ENCODE measurements at places on chromosomes 1 and 21. TPM values are rescaled to one million over a fixed set of nuclear protein-coding genes. Genes with fewer than 3 reads are reported as not detected.
A peak's percentile ranks its signal among the peaks of the same experiment; 100 is the strongest.

Gene VHLL
- total RNA-seq = 0.77 TPM

Gene HEYL
- total RNA-seq = 4.9 TPM

Gene OR2L13
- not detected for total RNA-seq

Gene OR2L8
- total RNA-seq = not detected

Gene TAS1R3
- 0.64 TPM for total RNA-seq

Gene C21orf58
- 61.0 TPM for total RNA-seq

Gene PLA2G2F
- not detected for total RNA-seq

Gene HTR6
- total RNA-seq = not detected

- DNase-seq = no peak
Observed at GRCh38 chr1:214127705-214128104, 139.9 kb downstream of the PROX1 start.

- DNase-seq = no peak
Observed at GRCh38 chr1:51976846-51977602, 13.5 kb downstream of the RAB3B start.

GRCh38 chr1:75528001-75528400 lies 82.9 kb downstream of the SLC44A5 start:
- DNase-seq = no peak

- no peak for DNase-seq
Observed at GRCh38 chr1:175569117-175569743, 174.2 kb downstream of the TNR start.

DNA sequence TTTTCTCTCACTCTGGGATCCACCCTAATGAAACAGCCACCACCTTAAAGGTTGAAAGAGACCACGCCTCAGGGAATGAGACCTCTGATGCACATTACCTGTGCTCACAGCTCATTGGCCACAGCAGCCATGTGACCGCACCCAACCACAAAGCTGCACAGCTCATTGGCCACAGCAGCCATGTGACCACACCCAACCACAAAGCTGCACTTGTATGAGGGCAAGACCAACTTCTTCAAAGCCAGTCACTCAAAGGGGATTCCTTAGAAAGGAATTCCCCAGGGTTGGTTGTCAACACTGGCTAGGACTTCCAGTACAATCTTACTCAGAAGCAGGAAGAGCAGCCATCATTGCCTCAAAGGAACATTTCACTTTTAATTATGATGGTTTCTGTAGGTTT lies 43.6 kb upstream of the PDE9A start:
- DNase-seq = no peak

GRCh38 chr1:186775881-186776560 lies 52.7 kb upstream of the PLA2G4A start:
- DNase-seq = no peak

GRCh38 chr1:18234790-18235242 lies 127.2 kb downstream of the IGSF21 start:
- DNase-seq = peak; percentile 60

DNA sequence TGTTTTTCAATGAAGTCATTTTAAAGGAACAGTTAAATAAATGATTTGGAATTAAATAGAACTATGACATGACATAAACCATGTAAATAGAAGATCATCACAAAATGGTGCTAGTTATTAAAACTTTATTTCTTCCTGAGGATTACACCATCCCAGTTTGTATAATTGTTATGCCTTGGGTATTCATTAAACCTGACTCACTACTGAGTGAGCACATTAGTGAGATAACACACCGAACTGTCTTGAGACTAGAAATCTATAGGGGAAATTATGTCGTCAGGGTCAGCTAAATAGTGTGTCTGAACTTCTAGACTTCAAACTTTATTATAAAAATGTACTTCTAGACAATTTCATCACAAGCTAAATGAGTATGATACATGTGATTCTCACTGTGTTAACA lies 189.4 kb downstream of the NCAM2 start:
- DNase-seq = no peak

DNA sequence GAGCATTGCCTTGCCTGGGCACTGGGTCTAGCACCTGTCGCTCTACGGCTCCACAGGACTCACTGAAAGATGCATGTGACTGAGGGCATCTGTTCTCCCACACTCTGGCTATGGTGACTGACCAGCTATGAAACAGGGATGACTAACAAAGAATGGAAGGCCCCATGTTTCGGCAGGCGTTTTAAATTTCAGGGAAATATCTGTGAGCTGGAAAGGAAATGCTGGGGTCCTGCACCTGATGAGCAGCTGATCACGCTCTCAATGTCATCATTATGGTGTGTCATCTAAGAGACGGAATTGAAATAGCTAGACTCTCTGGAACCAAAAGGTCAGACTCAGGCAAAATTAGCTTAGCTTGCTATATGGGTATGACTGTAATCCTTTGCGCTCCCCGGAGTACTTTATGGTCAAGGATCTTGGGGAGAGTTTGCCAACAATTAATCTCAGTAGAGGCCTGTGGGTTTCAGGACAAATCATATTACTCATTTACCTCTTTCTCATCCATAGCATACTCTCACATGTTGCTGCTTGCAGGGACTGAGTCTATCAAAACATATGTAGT lies 24.5 kb upstream of the PALMD start:
- DNase-seq = no peak

DNA sequence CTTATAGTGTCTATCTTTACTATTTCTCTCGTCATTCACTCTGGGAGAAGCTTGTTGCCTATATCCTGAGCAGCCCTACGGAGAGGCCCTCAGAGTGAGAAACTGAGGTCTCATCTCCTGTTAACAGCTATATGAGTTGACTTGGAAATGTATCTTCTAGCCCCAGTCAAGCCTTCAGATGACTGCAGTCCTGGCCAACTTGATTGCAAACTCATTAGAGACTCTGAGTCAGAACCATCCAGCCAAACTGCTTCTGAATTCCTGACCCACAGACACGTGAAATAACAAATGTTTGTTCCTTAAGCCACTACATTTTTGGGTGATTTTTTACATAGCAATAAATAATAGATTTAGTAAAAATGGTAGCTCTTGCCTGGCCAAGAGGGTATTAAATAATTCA lies 3.9 kb upstream of the ZBED6 start:
- DNase-seq = no peak

GRCh38 chr1:89762386-89762778 lies 58.5 kb upstream of the LRRC8D start:
- DNase-seq = no peak

- DNase-seq = no peak
Observed at GRCh38 chr1:10046356-10047085, 13.8 kb downstream of the UBE4B start.

GRCh38 chr1:6907676-6908434 lies 122.6 kb downstream of the CAMTA1 start:
- DNase-seq = no peak

- peak; percentile 45 for DNase-seq
Observed at GRCh38 chr1:226569879-226570547, 21.4 kb downstream of the STUM start.

GRCh38 chr1:220877377-220878095 lies 1.7 kb upstream of the HLX start:
- DNase-seq = no peak

- peak; percentile 17 for DNase-seq
Observed at GRCh38 chr1:223670458-223671159, 5.1 kb upstream of the CAPN8 start.

- DNase-seq = peak; percentile 18
Observed at GRCh38 chr1:14366091-14367018, 232.1 kb upstream of the KAZN start.

GRCh38 chr1:46717654-46718053 lies 1.3 kb downstream of the EFCAB14 start:
- DNase-seq = no peak

GRCh38 chr1:192527950-192528349 lies 47.6 kb upstream of the RGS1 start:
- no peak for DNase-seq

- no peak for DNase-seq
Observed at GRCh38 chr1:180521474-180522212, 19.3 kb upstream of the ACBD6 start.

DNA sequence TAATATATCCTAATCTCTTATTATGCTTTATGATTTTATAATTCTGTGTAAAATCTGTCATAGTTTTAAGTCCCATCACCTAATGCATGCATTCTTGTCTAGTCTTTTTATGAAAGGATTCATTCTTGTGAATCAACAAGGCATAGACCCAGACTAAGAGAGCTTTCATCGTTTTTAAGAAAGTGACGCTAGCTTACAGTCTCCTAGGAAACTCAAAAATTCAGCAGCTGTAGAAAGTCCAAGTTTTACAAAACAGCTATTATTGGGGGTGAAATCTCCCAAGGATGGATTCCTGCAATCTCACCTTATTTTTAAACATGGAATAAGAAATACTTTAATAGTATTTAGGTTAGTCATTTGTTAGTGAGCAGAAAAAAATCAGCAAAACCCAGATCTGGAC lies 104.7 kb downstream of the NCAM2 start:
- no peak for DNase-seq

- DNase-seq = no peak
Observed at GRCh38 chr21:29436650-29437049, 137.9 kb downstream of the BACH1 start.

GRCh38 chr1:181660621-181661020 lies 177.3 kb downstream of the CACNA1E start:
- DNase-seq = no peak

DNA sequence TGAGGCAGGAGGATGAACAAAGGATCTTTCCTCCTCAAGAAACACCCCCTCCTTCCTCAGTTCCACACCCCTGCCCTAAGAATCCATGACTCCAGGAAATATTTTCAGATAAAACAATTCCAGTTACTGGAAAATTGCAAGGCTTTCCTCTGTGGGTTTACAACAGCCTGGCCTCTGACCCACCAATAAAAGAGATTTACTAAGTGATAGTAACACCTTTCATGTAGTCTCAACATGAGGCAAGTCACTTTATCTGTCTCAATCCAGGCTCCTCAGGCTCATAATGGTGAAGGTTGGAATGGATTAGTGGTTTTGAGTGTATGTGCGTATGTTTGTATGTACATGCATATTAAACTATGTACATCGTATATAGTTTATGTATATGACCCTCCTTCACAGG lies 71.4 kb upstream of the PPP2R5A start:
- DNase-seq = no peak

DNA sequence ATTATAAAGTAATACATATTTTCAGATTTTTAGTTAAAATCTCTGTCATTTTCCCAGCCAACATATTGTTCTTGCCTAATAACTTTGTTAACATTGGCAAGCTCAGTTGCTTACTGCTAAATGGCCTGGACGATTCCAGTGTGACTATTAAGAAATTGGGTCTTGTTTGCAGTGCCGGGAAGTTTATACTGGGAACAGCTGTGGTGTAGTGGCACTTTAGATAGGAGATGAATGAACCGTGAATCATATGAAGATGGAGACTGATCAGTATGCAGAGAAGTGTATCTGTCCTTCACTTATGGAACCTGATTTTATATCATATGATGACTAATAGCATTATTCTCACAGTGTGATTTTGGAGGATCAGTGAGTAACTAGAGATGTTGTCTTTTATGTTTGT lies 3.3 kb downstream of the CHRM3 start:
- no peak for DNase-seq

All from neural crest cell (in vitro differentiated cells).